H9 (cell line): ENCODE measurements at places on chromosomes 4 and X.

DNA sequence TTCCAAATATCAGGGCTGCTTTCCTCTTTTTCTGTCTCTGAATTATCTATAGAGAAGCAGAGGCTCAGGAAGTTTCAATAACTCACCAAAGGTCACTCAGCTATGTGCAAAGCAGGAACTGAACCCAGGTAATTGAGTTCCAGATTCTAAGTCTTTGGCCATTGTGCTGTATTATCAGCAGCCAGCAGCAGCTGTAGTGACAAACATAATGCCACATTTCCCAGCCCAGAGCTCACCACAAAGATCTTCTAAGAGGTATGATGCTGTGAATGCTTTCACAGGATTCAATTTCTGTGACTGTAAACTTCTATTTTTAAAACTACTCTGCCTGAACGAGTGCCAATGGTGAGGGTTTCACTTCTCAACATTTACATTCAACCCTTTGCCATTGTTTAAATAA, 56.4 kb downstream of the SPOCK3 start:
- no peak for DNase-seq

- no peak for DNase-seq
Measured at GRCh38 chrX:20320461-20321159, 53.9 kb upstream of the RPS6KA3 start.

DNA sequence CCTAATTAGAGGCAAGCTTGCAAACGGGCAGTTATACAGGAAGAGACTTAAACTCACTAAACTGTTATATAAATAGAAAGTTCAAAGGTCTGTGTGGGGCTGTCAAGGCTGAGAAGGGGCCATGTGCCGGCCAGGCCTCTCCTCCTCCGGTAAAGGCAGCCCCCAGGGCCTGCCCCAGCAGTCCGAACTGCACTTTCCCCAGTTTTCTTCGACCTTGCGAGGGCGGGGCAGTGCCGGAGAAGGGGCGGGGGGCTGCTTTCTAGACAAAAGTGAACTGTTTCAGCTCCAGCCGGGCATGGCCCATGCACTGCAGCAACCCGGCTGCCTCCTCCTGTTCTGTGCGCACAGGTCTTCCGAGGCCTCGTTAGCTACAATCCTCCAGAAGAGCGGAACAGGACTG, 4.1 kb downstream of the AFF2 start:
- peak; percentile 29 for DNase-seq

DNA sequence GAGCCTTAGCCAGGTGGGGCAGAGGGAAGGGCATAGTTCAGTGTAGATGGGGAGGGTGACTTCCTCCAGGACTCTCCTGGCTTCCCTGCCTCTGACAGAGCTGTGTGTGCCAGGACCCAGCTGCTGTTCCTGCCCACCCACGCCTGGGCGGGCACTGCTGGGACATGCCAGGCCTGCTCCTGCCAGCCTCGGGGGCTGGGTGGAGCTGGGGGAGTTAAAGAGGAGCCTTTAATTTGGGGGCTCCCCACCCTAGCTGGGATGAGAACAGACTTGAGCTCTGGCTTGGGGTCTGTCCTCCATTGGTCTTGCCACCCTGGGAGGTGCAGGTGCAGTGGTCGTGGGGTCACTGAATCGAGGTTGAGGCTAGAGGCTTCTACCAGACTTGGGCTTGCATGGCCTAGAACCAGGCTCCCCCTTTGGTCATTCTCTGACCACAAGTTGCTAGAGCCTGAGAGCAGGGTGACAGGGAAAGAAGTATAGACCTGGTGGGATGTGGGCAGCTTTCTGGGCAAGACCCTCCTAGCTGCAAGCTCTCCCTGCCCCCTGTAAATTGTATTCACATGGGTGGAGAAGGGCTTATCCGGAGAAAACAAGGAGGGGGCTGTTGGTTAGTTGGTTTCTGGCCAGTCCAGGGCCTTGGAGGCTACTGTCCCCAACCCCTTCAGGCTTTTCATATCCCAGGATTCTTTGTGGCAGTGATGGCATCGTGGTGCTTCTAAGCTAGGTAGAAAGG, 5.7 kb downstream of the EFNB1 start:
- DNase-seq = peak; percentile 4

GRCh38 chr4:99946356-99947189, at the start of gene DNAJB14:
Gene DNAJB14 (minus strand): TSS chr4:99946618. CDS start chr4:99946571, 47 bp downstream.
- peak; percentile 80 for DNase-seq

DNA sequence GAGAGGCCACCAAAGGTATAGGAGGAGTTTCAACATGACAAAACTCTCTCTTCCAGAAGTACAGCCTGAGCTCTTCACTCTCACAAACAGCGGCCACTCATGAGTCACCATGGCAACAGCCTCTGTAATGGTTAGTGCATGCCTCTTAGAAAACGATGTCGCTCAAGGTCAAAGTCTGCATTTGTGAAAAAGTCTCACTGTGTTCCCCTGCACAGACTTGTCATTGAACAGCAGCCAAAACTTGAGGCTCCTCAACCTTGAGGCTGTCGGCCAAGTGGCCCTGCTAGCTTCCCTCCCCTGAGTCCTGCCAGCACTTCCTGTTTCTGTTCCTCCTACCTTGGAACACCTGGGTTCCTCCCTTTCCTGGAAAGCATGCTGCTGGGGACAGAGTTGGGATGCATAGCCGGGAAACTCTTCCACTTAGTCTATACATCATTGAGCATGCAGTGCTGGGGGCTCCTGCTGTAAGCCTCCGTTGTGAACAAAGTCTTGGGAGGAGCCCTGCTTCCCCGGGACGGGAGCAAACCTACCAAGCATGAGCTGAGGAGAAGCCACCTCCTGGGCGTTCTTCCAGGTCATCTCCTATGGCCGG, 66.6 kb downstream of the ING2 start:
- no peak for DNase-seq

DNA sequence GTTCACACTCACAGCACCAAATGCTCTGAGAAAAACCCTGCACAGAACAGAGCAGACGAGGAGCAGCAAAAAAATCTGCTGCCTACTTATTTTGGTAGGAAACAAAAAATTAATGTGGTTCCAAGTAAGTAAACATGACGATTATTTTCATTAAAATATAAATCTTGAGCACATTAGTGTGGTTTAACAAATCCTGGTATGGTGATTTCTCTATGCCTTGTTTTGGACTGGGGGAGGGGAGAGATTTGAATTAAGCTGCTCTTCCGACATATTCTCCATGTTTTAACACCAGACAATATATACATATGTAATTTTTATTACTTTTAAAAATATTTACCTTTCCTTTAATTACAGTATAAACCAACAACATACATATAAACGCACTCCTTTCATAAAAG, 1.8 kb downstream of the CAMK2D start:
- DNase-seq = no peak

GRCh38 chrX:44943007-44943406, 70.0 kb downstream of the KDM6A start:
- no peak for DNase-seq

- DNase-seq = no peak
Measured at GRCh38 chr4:183612329-183613250, 46.4 kb downstream of the RWDD4 start.

DNA sequence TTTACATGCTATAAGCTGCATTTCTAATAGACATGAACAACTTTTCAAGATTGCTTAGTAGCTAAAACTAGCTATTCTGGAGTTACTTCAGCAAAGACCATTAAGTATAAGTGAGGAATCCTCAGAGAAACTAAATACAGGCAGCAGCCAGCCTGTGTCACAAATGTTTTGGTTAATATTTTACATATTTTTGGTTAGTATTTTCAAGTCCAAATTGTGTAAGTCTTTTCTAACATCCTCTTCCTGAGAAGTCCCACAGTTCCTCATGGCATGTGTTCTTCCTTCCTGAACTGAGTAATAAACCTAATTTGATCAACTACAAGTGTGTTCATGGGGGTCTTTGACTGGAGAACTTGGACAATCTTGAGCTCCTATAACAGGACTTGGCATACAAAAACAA, 42.4 kb upstream of the MCF2 start:
- no peak for DNase-seq

- DNase-seq = no peak
Measured at GRCh38 chr4:118171381-118171780, 137.1 kb downstream of the NDST3 start.

- DNase-seq = no peak
Measured at GRCh38 chr4:181766061-181766548, 477.1 kb upstream of the TENM3 start.

DNA sequence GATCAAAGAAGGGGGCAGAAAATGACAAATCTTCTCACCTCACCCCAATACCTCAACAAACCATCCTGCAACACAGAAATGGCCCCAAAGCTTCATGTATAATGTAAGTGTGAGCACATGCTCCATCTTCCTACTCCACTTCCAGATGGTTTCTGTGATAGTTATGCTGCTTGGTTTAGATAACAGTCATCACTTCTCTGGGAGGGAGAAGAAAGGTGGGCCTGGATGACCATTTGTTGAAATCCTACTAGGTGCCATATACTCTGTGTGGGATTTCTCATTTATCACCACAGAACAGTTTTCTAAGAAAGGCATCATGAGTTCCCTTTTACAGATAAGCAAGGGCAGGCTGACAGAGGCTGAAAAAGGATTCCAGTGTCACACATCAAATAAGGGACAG, 31.3 kb upstream of the NXF3 start:
- no peak for DNase-seq

DNA sequence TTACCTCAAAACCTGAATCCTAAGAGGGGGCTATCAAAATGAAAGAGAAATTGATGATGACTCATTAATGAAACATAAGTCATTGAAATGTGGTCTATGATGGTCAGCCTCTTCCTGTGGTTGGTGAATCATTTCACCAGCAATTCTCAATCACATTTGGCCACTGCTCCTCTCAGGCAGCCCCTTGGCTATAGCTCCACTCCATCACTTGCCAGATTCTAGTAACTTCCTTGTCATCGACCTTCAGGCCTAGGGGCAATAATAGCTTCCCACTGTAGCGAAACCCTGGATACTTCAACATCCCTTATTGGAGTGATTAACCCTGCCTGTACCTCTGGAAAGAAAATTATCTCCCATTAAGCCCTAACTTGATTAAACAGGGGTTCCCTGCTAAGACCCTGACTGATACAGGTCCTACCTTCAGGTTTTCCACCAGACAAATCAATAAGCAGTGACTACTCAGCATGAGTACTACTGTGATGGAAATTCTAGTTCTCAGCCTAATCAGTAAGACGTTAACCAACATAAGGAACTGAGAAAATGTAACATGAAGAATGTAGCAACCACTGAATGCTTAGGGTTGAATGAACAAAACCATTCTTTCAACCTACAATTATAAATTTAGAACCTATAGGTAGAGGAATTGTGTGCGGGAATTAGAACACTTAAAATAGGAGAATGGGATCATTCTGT, 30.4 kb downstream of the ADH7 start:
- DNase-seq = no peak

- no peak for DNase-seq
Measured at GRCh38 chr4:137083571-137084135, 448.6 kb downstream of the PCDH18 start.

- no peak for DNase-seq
Measured at GRCh38 chrX:103584596-103584995, 719 bp upstream of the TCEAL4 start.

GRCh38 chr4:155077452-155078229, 130.8 kb upstream of the NPY2R start:
- DNase-seq = peak; percentile 47

- no peak for DNase-seq
Measured at GRCh38 chrX:118717678-118718391, 9.6 kb upstream of the IL13RA1 start.

DNA sequence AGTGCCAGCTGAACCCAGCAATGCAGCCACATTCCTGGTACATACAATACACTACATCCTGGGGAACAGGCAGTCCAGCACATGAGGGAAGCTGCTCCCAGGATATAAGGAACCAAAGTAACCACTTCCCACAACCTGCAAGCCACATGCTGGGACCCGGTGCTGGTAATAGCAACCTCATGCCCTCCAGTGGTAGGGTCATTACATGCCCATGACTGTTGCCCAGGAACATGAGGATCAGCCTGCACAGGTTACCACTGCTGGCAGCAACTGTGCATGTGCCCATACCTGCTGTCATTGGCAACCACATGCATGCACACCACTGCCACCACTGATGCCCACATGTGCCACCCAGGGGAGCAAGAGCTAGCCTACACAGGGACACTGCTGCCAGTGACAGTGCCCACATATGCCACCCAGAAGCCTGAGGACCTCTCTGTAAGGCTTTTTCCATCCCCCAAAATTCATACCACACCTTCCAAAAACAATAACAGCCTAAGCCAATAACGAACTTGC, 1982.5 kb downstream of the ARAP2 start:
- DNase-seq = no peak

- DNase-seq = no peak
Measured at GRCh38 chr4:174764105-174764729, 64.8 kb downstream of the GLRA3 start.

GRCh38 chrX:1719270-1719669, 104.4 kb downstream of the ASMT start:
- DNase-seq = no peak

- no peak for DNase-seq
Measured at GRCh38 chr4:164930647-164931046, 46.8 kb downstream of the TRIM61 start.

DNA sequence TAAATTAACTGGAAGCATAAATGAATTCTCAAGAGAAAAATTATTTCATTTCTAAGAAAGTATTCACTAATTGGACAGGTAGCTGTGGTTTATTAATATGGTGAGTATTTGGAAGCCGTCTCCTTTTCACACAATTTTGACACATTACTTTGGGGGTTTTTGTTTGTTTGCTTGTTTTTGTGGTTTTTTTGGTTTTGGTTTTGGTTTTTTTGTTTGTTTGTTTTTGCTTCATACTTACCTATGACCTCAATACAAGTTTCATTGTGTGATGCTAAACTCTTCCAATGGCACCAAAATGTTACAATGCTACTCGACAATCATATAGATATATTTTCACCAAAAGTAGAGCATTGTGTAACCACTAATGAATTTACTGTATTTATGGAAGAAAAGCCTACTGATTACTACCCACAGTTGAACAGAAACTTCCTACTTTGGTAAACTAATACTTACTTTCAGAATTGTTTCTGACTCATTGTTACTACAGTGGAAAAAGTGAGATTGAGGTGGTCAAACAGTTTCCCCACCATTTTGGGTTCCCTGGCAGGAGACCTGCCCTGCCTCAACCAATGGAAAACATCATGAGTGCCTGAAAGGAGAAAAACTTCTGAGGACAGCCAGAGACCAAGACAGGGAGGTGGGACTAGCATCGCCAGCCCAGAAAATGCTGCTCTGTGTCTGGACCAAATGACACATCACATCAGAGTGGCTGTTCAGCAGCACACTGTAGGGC, 443.1 kb downstream of the HNRNPD start:
- DNase-seq = no peak

DNA sequence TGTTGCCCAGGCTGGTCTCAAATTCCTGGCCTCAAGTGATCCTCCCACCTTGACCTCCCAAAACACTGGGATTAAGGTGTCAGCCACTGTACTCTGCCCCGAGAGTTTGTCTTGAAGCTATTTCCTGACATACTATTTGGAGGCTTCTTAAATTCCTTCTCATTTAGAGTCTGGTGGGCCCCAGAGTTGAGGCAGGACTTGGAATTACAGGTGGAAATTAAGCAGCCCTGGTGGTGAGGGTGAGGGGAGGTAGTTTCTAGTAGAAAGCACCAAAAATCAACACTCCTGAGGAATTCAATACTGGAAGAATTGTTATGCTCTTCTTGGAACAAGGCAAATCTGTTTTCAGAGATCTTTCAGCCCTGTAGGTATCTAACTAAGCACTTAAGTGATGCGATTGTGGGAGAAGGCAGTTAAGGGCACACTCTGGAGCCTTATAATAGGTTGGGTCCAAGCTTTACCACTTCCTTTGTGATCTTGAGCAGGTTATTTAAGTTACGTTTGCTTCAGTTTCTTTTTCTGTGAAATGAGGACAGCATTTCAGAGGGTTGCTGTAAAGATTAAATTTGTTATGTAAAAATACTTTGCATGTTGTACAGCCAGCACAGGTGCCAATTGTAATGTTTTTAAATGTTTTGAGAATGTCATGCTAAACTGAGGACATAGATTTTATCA, 200.7 kb downstream of the SOWAHB start:
- no peak for DNase-seq
